ENCODE measurements at places on chromosomes 3 and 15.

GRCh38 chr15:39579487-39580116, 1.3 kb upstream of the THBS1 start:
- DNase-seq, result peak; percentile 64

DNA sequence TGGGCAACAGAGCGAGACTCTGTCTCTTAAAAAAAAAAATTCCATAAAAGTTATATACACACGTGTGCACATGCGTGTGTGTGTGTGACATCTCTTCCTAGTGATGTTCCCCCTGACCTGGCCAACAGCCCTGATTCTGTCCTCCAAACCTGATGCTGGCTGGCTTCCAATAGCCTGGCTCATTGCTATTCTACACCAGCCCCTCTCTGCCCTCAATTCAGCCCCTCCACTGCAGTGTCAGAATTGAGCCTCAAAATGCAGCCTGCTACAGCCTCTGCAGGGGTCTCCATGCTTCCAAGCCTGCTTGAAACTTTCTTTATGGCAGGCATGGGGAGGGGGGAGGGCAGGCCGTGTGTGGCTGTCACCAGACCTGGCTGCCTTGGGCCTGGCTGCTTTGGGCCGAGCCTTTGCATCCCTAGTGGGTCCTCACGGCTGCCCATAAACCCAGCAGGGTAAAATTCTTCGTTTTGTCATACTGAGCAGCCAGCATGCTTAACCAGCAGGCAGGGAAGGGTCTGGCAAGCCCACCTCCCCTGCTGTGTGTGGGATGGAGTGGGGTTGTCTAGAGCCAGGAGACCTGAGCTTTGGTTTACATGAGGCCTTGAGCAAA, 22.7 kb upstream of the DOCK3 start:
- no peak for DNase-seq

GRCh38 chr3:149401212-149401925, 23.9 kb upstream of the TM4SF1 start:
- no peak for DNase-seq

DNA sequence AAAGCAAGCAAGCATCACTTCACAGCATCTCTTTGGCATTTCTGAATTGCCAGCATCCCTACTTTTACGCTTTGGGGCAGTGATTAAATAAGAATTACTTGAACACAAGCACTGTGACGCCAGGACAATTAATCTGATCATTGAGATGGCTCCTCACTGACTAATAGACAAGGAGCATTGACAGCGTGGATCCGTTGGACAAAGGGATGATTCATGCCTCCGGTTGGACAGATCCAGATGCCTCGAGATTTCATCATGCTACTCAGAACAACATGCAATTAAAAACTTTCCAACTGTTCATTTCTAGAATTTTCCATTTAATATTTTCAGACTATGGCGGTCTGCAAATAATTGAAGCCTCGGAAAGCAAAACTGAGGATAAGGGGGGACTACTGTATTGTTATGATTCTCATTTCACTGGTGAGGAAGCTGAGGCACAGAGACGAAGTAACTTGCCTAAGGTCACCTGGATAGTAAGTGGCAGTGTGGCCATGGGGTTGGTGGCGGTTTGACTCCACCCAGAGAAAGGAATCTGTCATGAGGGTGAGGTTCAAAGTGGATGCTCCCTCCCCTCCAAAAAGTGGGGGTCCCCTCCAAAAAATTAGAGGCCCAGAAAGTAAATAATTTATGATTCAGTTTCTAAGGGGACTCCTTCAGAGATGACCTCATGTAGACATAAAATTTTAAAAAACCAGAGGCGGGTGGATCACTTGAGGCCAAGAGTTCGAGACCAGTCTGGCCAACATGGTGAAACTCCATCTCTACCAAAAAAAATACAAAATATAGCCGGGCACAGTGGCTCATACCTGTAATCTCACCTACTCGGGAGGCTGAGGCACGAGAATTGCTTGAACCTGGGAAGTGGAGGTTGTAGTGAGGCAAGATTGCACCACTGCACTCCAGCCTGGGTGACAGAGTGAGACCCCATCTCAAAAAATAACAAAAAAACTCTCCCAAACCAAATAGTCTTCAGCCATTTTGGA, 12.3 kb upstream of the PGPEP1L start:
- no peak for DNase-seq

- no peak for DNase-seq
These were observed 109.5 kb downstream of the SYNPR start for GRCh38 chr3:63387568-63387967.

GRCh38 chr3:30341851-30342250, 264.6 kb upstream of the TGFBR2 start:
- DNase-seq, result no peak

DNA sequence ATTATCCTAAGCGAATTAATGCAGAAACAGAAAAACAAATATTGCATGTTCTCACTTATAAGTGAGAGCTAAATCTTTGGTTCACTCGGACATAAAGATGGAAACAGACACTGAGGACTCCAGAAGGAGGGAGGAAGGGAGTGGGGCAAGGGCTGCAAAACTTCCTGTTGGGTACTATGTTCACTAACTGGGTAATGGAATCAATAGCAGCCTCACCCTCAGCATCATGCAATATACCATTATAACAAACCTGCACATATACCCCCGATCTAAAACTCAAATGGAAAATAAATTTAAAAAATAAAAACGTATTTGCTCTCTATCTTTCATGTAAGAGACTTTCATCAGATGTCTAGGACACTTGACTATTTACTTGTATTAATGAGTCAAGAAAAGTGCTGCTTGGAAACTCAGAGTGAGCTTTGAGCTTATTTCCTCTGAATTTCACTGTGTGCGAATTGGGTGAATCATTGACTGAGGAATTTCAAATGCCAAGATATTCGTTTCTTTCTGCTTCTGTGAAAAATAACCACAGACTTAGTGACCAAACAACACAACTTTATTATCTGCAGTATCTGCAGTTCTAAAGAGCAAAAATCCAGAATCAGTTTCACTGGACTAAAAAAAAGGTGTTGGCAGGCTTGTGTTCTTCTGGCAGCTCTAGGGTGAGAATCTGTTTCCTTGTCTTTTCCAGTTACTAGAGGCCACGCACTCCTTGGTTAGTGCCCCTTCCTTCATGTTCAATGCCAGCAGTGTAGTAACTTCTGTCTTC, 18.4 kb downstream of the TM4SF18 start:
- DNase-seq, result no peak

DNA sequence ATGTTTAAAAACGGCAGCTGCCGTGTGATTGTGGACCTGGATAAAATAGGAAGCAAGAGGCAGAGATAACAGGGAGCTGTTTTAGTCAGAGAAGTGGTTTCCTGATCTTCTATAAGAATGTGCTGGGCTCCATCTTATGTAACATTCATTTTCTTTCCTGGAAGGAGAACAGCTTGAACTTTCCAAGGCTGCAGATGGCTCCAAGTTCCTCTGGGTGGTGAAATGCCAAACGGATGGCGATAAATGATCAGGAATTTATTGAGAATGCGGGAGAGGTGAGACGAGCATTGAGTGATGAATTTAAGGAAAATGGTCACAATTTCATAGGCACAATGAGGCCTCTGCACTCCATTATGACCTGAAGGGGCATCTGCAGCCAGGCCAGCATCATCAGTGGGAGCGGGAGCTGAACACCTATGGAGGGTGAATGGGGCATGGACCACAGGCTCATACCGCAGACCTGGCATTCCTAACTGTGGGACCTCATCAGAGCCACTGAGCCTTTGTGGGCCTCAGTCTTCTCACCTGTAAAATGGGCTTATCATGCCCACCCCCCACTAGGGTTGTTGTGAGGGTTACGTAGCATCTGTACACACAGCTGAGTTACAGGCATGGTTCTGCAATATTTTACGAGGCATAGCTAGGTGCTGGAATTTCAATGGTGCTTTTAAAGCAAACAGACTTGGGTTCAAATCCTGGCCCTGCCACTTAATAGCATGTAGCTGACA, 17.1 kb downstream of the MGLL start:
- no peak for DNase-seq

GRCh38 chr3:80285388-80285787, 517.6 kb upstream of the ROBO1 start:
- no peak for DNase-seq

DNA sequence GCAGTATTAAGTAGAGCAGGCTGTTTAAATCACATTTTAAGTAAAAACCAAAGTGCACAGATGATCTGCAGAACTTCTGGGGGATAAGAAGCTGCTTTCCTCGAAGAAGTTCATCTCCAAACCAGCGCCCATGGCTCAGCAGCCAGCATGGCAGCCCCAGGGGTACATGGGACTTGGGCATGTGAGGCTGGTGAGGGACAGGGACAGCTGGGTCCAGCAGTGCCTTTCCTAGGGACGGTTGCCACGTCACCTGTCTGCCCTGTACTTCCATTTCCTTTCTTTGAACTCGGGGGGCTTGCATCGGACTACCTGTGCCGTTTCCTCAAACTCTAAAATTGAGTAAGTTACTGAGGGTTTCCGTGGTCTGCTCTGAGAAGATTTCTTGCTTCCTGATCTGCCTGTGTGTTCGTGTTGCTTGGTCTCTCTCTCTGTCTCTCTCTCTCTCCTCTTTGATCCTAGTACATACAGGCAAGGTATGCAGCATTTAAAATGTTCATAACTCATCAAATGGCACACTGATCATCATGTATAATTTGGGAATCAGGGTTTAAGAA, 67.6 kb downstream of the IGF1R start:
- no peak for DNase-seq

DNA sequence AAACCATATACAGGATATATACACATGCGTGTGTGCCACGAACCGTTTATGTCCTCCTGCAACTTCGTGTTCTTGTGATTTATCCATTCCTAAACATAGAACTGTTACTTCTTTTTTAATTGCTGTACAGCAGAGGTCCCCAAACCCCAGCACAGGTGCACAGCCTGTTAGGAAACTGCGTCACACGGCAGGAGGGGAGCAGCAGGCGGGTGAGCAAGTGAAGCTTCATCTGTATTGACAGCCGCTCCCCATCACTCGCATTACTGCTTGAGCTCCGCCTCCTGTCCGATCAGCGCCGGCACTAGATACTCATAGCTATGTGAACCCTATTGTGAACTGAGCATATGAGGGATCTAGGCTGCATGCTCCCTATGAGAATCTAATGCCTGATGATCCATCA, 34.9 kb upstream of the NRROS start:
- DNase-seq, result no peak

DNA sequence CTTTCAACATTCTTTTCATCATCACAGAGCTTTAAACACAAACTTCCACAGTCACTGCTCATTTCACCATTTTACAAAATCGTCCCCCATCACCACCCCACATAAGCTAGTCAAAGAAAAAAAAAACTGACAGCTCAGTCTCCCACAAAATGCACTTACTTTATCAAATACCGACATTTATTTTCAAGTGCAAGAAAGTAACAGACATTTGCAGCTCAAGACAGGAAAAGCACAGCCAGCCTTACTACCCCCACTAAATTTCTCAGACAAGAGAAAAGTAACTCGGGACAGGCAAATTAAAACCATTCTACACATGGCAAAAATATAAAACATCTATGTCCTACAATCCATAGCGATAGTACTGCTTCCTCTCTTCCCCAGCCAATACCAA, 402.4 kb downstream of the SHQ1 start:
- DNase-seq, result no peak

DNA sequence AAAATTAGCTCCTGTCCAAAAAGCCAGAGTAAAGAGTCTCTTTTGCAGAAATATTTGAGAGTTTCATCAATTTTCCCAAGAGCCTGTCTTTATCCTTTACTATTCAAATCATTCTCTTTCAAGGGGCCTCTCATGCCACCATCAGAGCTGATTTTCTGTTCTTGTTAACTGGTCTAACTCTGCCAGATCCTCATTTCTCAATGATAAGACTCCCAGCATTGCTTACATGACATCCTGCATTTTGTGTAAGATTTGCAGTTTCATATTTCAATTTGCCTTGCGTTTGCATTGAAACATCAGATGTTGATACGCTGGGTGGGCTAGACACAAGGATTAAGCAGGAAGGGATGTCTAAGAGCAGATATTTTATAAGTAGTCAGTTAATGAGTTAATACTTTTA, 228.7 kb downstream of the TBL1XR1 start:
- DNase-seq, result no peak

DNA sequence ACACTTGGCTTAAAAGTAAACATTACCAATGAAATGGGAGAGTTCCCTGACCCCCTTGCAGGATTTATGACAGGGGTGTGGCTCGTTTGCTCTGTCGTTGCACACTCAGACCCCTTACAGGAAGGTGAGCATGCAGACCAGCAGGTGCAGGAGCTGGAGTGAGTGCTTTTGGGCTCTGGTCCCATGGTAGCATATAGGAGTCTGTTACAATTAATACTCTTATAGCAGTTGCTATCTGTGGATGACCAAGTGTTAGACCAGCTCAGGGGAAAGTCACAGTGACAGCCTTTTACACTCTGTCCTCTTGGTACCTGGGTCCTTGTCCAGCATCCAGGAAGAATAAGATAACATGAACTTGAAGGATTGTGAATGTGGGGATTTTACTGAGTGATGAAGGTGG, 1177.5 kb downstream of the NSUN3 start:
- DNase-seq, result no peak

- no peak for DNase-seq
These were observed 62.3 kb downstream of the XXYLT1 start for GRCh38 chr3:195208631-195209030.

DNA sequence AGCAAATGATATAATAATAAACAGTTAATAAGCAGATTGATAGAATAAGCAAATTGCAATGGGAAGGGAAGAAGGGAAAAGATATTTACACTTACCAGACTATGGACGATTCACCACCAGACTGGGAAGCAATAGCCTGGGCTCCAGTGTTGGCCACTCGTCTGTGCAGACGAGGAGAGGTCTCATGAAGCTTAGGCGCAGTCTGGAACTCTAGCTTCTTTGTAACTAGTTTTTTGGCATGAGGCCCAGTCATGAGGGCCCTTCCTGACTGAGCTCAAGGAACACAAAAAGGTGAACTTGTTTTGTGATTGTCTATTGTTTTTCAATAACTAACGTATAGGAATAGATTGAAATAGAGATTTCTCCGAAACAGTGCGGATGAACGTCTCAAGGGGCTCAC, 63.3 kb upstream of the GATM start:
- no peak for DNase-seq

DNA sequence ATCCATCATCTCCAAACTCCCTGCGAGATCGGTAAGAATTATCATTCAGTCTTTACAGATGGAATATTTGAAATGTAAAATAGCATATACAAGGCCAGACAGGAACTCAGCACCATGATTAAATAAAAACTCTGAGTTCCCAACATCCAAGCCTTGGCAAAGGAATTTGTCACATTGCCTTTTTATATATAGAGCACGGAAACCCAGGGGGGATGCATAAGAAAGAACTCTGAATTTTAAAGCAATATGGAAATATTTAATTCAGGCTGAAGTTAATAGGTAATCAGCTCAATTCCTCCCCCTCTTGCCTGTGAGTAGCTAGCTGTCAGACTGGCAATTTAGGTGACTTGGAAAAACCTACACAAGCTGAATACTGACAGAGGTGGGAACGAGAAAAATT, 217.9 kb upstream of the KCNMB2 start:
- no peak for DNase-seq

- no peak for DNase-seq
These were observed 10.6 kb upstream of the SOX2 start for GRCh38 chr3:181701096-181701495.

DNA sequence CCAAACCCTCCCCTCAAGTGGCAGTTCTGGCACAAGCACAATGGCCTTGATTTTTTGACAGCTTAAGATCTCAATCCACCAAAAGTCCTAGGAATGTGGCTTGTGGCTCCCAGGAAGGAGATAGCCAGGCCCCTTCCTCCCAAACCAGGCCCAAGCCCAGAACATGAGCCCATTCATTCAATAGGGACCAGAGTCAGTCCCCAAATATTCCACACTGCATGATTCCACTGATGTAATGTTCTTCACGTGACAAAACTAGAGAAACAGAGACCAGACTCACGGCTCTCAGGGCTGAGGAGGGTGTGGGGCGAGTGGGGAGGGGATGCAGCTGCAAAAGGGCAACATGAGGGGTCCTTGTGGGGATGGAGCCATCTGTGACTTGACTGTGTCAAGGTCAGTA, 25.5 kb downstream of the ABTB1 start:
- DNase-seq, result no peak

Measured in ovary (tissue), 10 donors.